ENCODE measurements at places on chromosomes 4 and X.

- DNase-seq, result no peak
Measured at GRCh38 chr4:122687531-122688061, 44.9 kb upstream of the BBS12 start.

- no peak for DNase-seq
Measured at GRCh38 chr4:185800266-185800945, 11.6 kb downstream of the SORBS2 start.

GRCh38 chr4:83107631-83108030 is 6.9 kb downstream of the PLAC8 start:
- DNase-seq, result no peak

DNA sequence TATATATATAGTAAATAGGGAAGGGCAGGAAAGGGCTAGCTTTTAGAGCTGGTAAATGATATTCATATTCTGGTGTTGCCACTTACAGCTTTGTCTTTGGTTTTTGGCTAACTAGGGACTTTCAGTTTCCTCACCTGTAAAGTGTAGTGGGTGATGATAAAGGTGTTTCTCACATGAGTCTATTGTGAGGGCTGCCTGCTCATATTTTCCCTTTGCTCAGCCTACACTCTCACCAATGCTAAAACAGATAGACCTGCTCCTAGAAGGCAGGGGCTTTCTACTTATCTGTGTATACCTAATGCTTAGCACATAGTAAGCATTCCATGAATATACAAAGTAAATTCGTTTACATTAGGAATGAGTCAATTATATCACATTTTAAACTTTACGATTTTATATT is 137.2 kb upstream of the HS3ST1 start:
- no peak for DNase-seq

GRCh38 chrX:153669901-153670731 is 3.5 kb downstream of the PNCK start:
- no peak for DNase-seq

- DNase-seq, result no peak
Measured at GRCh38 chr4:8093587-8094274, 64.9 kb downstream of the ABLIM2 start.

GRCh38 chrX:120311727-120312063 is 434 bp upstream of the TMEM255A start:
- DNase-seq, result no peak

DNA sequence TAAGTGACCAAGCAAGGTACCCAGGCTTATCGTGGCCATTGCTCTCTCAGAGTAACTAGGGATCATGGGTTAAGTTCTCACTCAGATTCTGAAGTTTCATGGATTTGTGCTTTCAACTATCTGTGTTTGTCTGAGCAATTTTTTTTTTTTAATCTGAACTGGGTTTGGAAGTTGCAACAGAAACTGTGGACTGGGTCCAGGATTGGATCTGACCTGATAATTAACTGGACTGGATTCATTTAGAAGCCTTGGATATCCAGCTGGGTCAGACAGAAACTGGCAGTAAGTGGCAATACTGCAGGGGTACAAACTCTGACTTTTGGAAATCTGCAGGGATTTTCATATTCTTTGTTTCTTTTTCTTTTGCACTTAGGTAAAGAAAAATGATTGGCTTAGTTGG is 38.7 kb upstream of the FGF2 start:
- no peak for DNase-seq

DNA sequence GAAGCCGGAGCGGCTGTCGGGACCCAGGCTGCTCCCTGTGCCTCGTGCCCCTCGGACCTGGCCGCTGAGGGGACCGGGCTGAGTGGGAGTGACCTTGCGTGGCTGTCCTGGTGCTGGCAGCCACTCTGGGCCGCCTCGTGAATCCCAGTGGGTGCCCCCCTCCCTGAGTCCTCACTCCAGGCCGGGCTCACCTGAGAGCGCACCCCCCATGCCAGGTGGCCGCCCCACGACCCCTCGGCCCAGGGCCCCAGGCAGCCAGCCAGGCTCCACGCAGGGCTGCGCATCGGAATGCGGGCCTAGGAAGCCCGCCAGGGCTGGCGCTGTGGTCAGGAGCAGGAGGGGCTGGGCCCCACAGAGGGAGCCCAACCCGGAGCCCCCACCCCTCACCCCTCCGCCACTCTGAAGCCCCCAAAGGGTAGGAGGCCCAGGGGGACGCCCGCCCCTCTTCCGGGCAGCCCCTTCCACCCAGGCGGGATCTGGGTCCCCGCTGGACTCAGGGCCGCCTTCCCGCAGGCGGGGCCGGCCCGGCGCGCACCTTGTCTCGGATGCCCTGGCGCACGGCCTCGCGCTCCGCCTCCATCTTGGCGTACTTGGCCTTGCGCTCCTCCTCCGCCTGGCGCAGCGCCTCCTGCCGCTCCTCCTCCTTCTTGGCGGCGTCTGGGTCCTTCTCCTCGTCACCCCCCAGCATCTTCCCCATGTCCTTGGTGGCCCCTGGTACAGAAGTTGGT is 33.9 kb downstream of the CPLX1 start:
- no peak for DNase-seq

DNA sequence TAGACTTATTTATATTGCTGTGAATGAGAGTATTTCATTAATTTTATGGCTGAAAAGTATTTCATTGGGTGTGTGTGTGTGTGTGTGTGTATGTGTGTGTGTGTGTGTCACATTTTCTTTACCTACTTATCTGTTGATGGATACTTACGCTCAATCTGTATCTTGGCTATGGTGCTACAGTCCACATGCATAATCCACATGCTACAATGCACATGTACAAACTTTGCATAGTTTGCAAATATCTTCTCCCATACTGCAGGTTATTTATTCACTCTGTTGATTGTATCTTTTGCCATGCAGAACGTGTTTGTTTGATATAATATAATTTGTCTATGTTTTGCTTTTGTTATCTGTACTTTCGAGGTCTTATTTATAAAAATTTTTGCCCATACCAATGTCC is 167.8 kb downstream of the RAB28 start:
- DNase-seq, result no peak

- peak; percentile 23 for DNase-seq
Measured at GRCh38 chrX:115367455-115367854, 77.9 kb downstream of the LUZP4 start.

GRCh38 chrX:43644124-43644701 is 11.9 kb upstream of the MAOA start:
- peak; percentile 89 for DNase-seq

DNA sequence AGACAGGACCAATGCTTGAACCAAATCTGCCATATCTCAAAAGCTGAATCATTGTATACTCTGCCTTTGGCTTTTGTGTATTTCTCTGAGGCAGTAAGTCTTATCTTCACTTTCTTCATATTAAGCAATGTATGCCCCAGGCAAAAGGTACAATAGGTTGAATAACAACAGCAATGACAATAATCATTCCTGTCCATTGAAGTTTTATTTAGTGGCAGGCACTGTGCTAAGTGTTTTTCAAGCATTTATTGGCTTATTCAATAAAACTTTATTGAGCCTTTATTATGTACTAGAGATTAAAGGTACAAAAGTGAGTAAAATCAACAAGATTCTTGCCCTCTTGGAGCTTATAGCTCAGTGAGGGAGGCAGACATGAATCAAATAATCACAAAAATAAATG is 8.2 kb upstream of the CASK start:
- no peak for DNase-seq

DNA sequence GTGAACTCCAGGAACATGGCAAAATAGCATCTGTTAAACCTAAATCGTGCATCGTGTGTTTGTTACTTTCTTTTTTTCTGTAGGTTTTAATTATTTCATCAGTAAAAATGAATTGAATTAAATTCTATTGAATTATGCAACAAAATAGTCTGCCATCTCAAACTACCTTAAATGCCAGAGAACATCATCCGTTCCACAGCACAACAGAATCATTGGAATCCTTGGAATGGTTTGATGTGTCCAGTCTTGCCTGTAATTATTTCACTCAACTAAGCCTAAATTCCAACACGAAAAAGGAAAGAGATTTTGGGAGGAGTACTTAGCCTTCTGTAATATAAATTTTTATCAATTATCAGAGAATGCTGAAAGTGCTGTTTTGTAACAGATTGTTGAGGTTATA is 17.1 kb upstream of the SLC7A11 start:
- DNase-seq, result no peak

GRCh38 chr4:89196745-89197144 is 85.4 kb downstream of the TIGD2 start:
- no peak for DNase-seq

DNA sequence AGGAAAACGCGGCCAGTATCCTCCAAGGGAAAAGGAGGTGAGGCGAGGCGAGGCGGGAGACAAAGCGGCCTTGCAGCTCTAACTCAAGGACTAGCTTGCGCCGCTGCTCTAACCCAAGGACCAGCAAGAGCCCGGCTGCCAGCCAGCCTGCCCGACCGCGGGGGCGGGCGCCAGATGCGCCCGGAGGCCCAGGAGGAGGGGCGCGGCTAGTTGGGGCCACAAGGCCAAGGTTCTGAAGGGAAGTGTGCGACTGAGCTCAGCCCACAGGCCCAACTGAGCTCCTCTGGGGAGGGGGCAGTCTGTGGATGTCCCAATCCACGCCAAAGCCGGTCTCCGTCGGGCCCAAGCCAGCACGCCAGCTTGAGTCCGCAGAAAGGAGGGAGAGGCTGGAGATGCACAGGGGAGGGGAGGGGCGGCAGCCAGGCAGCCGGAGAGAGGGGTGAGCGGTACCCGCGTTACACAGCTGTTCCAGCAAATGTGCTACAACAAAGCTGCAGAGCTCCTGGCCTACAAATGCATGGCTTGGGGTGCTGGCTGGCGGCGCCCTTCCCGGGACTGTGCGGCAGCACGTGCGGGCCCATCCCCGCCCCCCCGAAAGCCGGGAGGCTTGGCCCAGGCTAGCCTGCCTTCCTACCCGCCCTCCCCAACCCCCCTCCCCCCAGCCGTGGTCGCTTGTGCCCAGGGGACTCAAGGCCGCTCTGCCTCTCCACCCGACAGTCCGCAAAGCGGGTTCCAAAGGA is 637 bp downstream of the AMER1 start:
- DNase-seq, result peak; percentile 28

GRCh38 chr4:121783210-121783609 is 17.9 kb upstream of the EXOSC9 start:
- DNase-seq, result peak; percentile 23

GRCh38 chr4:170243662-170244288 is 154.0 kb upstream of the AADAT start:
- DNase-seq, result no peak

GRCh38 chrX:1493877-1494510 is 41.3 kb upstream of the ASMTL start:
- peak; percentile 71 for DNase-seq

GRCh38 chrX:18194688-18195087 is 26.0 kb downstream of the BEND2 start:
- DNase-seq, result no peak

- DNase-seq, result no peak
Measured at GRCh38 chrX:49233176-49233575, at the start of gene CACNA1F. TSS of gene CACNA1F (minus strand) at chrX:49233340. CDS start at chrX:49233309, 31 bp downstream.
